ENCODE measurements at places on chromosomes 3 and 15.

GRCh38 chr3:149424918-149425317 is 47.5 kb upstream of the TM4SF1 start:
- DNase-seq, result no peak
- H3K27me3 ChIP-seq, result no peaks in the 10 kb centered on the region

- no peaks in the 10 kb centered on the region for H3K27me3 ChIP-seq
- no peaks in the 10 kb centered on the region for H3K4me1 ChIP-seq
- H3K4me3 ChIP-seq, result no peak overlapping the region
- H3K36me3 ChIP-seq, result no peaks in the 10 kb centered on the region
- H3K27ac ChIP-seq, result no peak overlapping the region
- no peak for DNase-seq
Measured at GRCh38 chr3:143584474-143584873, 263.8 kb downstream of the SLC9A9 start.

- no peaks in the 10 kb centered on the region for H3K27me3 ChIP-seq
- H3K27ac ChIP-seq, result no peak overlapping the region
- H3K36me3 ChIP-seq, result no peaks in the 10 kb centered on the region
- H3K4me1 ChIP-seq, result no peaks in the 10 kb centered on the region
- no peak overlapping the region for H3K4me3 ChIP-seq
Measured at GRCh38 chr3:167032267-167032876, 347.7 kb downstream of the ZBBX start.

DNA sequence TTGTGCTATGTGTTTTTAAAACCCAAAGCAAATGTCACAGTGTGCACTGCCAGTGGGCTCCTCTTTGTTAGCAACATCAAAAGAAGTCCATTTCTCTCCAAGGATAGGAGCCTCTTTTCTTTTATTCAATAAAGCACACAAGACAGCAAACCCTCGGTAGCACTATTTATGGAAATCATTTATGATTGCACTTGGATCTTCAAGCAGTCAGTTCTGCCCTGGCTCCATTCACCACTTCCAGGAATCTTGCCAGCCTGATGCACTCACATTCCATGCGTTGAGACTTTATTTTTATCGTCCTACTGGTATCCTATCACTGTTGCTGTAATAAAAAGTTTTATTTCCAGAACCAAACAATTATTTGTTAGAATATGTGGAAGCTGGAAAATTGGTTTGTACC is 412.1 kb downstream of the TBL1XR1 start:
- H3K27me3 ChIP-seq, result no peaks in the 10 kb centered on the region
- H3K4me1 ChIP-seq, result no peaks in the 10 kb centered on the region
- H3K36me3 ChIP-seq, result no peaks in the 10 kb centered on the region
- no peak overlapping the region for H3K4me3 ChIP-seq
- DNase-seq, result no peak

DNA sequence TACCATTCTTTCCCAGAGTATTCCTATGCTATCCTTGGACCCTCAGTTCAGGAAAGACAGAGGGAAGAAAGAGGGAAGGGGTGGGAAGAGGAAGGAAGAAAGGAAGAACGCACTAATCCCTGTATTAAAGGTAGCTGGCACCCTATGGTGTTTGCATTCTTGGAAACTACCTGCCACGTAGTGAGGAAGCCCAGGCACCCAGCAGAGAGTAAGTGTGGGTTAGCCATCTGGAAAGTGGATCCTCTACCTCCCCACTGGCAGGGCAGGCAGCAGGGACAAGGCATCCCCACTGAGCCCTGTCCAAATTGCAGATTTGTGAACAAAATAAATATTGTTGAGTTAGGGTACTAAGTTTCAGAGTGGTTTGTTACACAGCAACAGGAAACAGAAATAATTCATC is 8.8 kb downstream of the RBP1 start:
- H3K4me1 ChIP-seq, result no peaks in the 10 kb centered on the region
- no peak overlapping the region for H3K27ac ChIP-seq
- no peak overlapping the region for H3K4me3 ChIP-seq
- H3K27me3 ChIP-seq, result no peaks in the 10 kb centered on the region
- no peaks in the 10 kb centered on the region for H3K36me3 ChIP-seq

DNA sequence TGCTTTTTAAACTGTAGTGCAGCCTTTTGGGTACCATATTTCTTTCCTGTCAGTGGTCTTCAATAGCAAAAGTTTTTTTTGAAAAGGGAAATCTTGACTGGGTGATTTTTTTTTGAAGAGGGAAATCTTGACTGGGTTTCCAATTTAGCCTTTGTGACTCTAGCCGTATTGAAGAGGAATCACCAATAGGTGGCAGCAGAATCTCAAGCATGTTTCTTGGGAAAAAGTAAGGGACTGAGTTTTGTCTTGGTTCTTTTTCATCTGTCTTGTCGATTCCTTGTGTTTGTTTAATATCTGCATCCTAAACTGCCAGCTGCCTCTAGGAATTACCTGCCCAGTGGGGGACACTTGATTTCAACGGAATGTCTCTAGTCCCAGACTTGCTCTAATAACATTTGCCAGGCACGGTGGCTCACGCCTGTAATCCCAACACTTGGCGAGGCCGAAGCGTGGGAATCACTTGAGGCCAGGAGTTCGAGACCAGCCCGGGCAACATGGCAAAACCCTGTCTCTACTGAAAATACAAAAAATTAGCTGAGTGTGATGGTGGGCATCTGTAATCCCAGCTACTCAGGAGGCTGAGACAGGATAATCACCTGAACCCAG is 89.2 kb downstream of the RBPMS2 start:
- H3K36me3 ChIP-seq, result peaks cover 33% of the 10 kb centered on the region
- no peak overlapping the region for H3K4me3 ChIP-seq
- DNase-seq, result no peak
- no peaks in the 10 kb centered on the region for H3K27me3 ChIP-seq

DNA sequence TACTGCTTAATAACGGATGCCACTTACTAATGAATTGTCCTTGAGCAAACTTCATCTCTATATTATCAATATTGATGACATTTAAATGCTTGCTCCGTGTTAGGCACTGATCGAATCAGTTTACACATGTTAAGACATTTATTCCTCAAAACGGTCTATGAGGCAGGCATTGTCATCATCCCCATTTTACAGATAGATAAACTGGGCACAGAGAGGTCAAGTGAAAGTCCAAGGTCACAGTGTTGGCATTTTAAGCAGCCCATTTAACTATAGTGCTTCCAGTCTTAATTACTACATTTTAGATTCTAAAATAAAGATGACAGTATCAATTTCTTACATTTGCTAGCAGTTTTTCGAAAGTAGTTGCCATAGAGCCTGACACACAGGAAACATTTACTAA is 966 bp upstream of the ABI3BP start:
- no peak overlapping the region for H3K4me3 ChIP-seq
- H3K27me3 ChIP-seq, result no peaks in the 10 kb centered on the region

- no peaks in the 10 kb centered on the region for H3K36me3 ChIP-seq
- peak overlapping the region; percentile 23 for H3K4me3 ChIP-seq
- H3K27me3 ChIP-seq, result no peaks in the 10 kb centered on the region
- DNase-seq, result peak; percentile 19
- peak overlapping the region; percentile 70 for H3K27ac ChIP-seq
Measured at GRCh38 chr3:64213962-64214379, 11.3 kb downstream of the PRICKLE2 start.

GRCh38 chr15:74843891-74844299 is 939 bp upstream of the ULK3 start:
- DNase-seq, result no peak
- no peaks in the 10 kb centered on the region for H3K36me3 ChIP-seq
- no peaks in the 10 kb centered on the region for H3K27me3 ChIP-seq
- H3K4me3 ChIP-seq, result peak overlapping the region; percentile 84
- peak overlapping the region; percentile 98 for H3K27ac ChIP-seq

- DNase-seq, result no peak
- H3K27me3 ChIP-seq, result no peaks in the 10 kb centered on the region
- H3K4me3 ChIP-seq, result peak overlapping the region; percentile 83
- no peaks in the 10 kb centered on the region for H3K36me3 ChIP-seq
- peaks cover 15% of the 10 kb centered on the region for H3K4me1 ChIP-seq
- H3K27ac ChIP-seq, result peak overlapping the region; percentile 88
Measured at GRCh38 chr3:44510000-44510368, 32.5 kb upstream of the ZNF445 start.

DNA sequence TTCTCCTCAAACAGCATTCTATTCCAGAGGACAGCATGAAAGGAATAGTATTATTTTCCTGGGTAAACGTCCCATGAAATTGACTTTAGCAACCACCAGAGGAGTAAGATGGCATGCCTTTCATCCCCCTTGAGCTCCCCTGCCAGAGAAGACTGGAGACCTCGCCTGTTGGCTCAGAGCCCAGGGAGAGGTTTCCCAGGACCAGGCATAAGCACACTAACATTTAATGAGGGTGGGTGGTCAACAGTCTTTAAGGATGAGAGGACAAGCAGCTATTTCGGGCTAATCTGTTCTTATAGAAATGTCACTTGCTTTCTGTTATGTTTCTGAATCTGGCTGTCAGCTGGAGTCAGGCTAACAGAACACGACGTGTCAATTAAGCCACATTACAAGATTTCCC is 390.5 kb downstream of the GABRG3 start:
- H3K4me1 ChIP-seq, result no peaks in the 10 kb centered on the region
- no peak overlapping the region for H3K4me3 ChIP-seq
- H3K27ac ChIP-seq, result no peak overlapping the region

DNA sequence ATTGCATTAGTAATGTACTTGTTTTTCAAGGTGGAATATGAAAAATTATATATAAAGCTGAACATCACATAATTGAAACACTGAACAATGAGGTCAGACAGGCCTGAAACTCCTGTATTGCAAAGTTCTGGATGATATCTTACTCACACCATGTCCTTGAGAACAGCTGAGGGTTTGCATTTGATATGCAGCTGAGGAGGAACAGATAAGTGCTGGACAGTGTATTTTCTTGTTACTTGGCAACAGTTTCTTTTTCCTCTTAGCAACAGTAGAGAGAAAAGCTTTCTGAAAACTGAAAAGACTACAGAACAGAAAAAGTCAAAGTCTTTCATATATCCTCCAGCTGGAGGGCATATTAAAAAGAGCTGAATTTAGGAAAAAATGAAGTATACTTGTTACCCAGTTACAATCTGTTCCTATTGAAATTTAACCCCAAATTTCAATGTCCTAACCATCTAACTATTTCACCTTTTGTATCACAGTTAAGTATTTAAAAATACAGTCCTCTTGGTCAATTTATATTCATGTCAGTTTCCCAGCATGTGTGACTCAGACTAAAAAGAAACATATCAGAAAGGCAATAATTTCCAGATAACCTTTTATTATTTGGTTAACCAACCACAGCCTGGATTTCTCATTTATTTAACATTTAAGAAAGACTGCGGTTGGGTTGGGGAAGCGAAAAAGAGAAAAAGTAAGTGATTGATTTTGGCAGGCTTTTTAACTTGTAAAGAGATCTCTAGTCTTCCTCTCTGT is 733.0 kb upstream of the DPPA4 start:
- no peaks in the 10 kb centered on the region for H3K36me3 ChIP-seq
- no peak for DNase-seq
- no peaks in the 10 kb centered on the region for H3K27me3 ChIP-seq
- H3K4me3 ChIP-seq, result no peak overlapping the region

- no peak overlapping the region for H3K27ac ChIP-seq
- H3K4me3 ChIP-seq, result no peak overlapping the region
- no peaks in the 10 kb centered on the region for H3K4me1 ChIP-seq
- no peaks in the 10 kb centered on the region for H3K36me3 ChIP-seq
Measured at GRCh38 chr3:184726497-184726896, 14.6 kb upstream of the MAGEF1 start.

- H3K27ac ChIP-seq, result no peak overlapping the region
- H3K4me3 ChIP-seq, result no peak overlapping the region
- H3K27me3 ChIP-seq, result no peaks in the 10 kb centered on the region
- H3K36me3 ChIP-seq, result no peaks in the 10 kb centered on the region
Measured at GRCh38 chr3:2300938-2301337, 202.3 kb downstream of the CNTN4 start.

GRCh38 chr15:70062321-70062956 is 35.3 kb downstream of the TLE3 start:
- DNase-seq, result peak; percentile 13
- H3K27ac ChIP-seq, result no peak overlapping the region
- H3K4me3 ChIP-seq, result peak overlapping the region; percentile 24
- H3K36me3 ChIP-seq, result peaks cover 26% of the 10 kb centered on the region

DNA sequence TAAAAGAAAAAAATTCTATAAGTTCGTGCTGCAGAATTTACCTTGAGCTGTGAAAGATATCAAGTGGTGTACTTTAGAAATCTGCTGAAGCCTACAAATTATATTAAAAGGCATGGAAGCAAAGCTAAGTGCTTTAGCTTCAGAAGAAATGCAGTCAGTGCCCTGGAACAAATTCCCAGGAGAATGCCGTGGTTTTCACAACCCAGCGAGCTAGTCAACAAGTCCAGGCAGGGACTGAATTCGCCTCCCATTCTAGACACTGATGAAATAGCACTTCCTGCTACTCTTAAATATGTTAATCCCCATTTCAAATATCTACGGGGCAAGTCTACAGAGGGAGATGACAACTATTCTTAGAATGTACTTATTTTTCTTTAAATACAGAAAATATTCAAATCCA is 326.4 kb upstream of the IGF1R start:
- no peak overlapping the region for H3K4me3 ChIP-seq
- H3K27ac ChIP-seq, result no peak overlapping the region
- no peaks in the 10 kb centered on the region for H3K4me1 ChIP-seq

DNA sequence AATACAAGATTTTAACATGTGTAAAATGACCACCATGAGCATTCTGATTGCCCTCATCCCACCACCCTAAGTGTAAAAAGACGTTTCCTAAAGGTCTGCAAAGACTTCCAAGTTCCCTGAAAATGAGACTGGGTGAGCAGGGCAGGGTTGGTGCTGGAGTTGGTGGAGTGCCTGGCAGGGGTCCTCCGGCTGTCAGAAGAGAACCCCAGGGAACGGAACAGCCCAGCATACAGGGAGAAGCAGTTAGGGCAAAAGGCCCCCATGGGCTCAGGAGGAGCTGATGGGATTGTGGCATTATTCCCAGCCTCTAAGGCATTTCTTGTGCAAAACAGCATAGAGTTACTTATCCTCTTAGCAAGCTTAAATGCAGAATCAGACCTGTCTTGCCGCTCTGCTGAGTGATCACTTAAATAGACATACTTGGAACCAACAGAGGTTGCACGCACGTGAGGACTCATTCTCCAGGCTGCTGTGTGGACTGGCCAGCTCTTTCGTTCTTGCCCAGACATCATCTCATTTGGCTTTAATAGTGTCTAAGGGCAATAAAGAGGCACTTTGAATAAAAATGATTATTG is 36.0 kb downstream of the XYLB start:
- DNase-seq, result no peak
- H3K4me1 ChIP-seq, result no peaks in the 10 kb centered on the region
- no peaks in the 10 kb centered on the region for H3K36me3 ChIP-seq
- no peak overlapping the region for H3K4me3 ChIP-seq

- no peak for DNase-seq
- no peak overlapping the region for H3K4me3 ChIP-seq
- H3K36me3 ChIP-seq, result no peaks in the 10 kb centered on the region
- H3K27me3 ChIP-seq, result no peaks in the 10 kb centered on the region
- H3K4me1 ChIP-seq, result peaks cover 14% of the 10 kb centered on the region
Measured at GRCh38 chr3:29583861-29584260, 303.0 kb downstream of the RBMS3 start.
